ENCODE measurements at places on chromosomes 16 and 17.

- DNase-seq: no peak
These were observed 11.1 kb downstream of the NLRC5 start for GRCh38 chr16:57000271-57001025.

GRCh38 chr17:73801455-73802100 is 157.3 kb upstream of the SDK2 start:
- no peak for DNase-seq

DNA sequence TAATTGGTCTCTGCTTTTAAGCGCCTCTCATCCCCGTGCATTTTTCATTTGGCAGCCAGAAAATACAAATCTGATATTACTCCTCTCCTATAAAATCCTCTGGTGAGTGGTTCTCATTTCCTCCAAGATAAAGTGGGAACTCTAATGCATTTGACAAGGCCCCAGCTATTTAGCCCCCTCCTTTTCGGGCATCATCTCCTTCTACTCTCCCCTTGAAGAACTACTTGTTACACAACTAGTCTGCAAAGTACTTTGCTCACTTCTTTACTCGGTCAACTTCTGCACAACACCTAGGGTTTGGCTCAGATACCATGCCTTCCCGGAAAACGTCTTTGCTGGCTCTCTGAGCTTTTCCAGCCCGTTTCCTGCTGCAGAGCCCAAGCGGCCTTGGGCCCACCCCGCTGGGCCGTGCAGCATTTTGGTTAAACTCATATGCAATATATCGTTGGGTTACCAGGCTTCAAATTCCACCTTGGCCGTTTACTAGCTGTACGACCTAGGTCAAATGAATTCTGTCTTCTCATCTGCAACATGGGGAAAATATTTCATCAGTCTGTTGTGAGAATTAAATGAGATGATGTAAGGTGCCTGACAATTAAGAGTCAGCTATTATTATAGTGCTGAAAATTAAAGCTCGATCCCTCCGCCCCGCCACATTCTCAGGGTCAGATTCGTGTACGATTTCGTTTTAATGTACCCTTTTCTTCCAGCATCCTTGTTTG is 883 bp upstream of the TAF15 start:
- no peak for DNase-seq

DNA sequence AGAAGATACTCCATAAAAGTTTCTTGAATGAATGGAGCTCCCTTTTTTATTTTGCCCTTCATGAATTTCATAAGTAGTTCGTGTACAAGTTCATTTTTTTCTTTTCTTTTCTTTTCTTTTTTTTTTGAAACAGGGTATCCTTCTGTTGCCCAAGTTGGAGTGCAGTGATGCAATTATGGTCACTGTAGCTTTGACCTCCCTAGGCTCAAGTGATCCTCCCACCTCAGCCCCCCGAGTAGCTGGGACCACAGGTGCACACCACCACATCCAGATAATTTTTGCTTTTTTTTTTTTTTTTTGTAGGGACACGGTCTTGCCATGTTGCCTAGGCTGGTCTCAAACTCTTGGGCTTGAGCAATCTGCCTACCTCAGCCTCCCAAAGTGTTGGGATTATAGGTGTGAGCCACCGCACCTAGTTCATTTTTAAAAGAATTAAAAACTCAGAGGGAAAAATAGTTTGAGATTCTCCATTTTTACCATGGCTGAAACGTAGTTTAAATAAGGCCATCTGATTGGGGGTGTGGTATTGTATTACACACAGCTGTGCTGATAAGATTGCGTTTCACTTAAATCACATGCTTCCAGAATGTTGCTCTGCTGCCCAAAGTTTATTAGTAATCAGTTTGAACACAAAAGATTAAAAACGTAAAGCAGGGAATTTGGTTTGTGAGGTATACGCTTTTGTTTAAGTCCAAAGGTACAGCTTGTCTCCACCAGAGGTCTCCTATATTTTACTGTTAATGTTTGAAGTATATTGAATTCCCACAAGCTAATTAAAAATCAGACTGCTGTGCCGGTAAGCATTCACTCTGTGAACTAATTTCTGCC is 154.1 kb downstream of the SOCS1 start:
- no peak for DNase-seq

DNA sequence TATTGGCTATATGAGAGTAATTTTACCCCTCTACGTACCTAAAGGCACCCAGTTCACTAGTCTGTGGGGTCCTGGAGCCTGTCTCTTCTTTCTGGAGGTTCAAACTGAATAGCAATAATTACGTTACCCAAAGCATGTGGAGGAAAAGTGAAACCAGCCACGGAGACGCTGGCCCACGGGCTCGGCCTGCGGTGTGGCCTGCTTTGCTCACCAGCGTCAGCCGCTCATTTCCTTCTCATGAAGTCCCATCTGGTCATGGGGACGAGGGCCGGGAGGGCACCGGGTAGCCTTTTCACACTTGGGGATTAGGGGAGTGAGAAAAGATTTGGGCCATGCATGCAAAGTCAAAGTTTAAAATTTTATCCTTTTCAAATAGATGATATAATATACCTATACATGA is 26.9 kb downstream of the ELAC2 start:
- DNase-seq: no peak

DNA sequence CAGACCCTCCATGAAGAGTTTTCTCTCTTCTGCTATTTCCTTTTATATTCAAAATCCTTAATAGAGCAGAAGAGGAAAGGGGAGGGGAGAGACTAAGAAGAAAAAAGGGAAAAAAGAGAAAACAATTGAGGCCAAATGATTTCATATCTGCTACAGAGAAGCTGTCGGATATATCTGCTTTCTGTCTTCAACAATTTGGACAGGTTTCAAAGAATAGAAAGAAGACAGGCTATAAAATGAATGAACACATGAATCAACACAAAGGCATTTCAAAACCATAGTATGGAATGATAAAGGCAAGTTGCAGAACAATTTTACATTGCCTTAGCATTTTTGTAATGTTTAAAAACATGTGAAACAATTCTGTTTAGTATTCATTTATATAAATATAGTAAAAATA is 4.7 kb upstream of the CMTR2 start:
- no peak for DNase-seq
